Stimulated activated memory B cell treated with anti-CD40 and anti-IgM and Interleukin-4, amounts not matched to agents 10 μg/mL and 1 μg/mL and 100 μg/mL, for 72 hours (primary cell): ENCODE measurements at places on chromosomes 13 and 19.
A peak's percentile ranks its signal among the peaks of the same experiment; 100 is the strongest.

- no peak overlapping the region for H3K27ac ChIP-seq
- no peak overlapping the region for H3K4me3 ChIP-seq
- no peak for ATAC-seq
- H3K4me1 ChIP-seq, result peaks cover 16% of the 10 kb centered on the region
- H3K27me3 ChIP-seq, result peaks cover 10% of the 10 kb centered on the region
These were observed 5.4 kb upstream of the IPO5 start for GRCh38 chr13:97948041-97948440.

- H3K27ac ChIP-seq, result no peak overlapping the region
- no peaks in the 10 kb centered on the region for H3K4me1 ChIP-seq
- no peaks in the 10 kb centered on the region for H3K36me3 ChIP-seq
- ATAC-seq, result no peak
- no peak overlapping the region for H3K4me3 ChIP-seq
These were observed 199.4 kb upstream of the IPO5 start for GRCh38 chr13:97753942-97754670.

DNA sequence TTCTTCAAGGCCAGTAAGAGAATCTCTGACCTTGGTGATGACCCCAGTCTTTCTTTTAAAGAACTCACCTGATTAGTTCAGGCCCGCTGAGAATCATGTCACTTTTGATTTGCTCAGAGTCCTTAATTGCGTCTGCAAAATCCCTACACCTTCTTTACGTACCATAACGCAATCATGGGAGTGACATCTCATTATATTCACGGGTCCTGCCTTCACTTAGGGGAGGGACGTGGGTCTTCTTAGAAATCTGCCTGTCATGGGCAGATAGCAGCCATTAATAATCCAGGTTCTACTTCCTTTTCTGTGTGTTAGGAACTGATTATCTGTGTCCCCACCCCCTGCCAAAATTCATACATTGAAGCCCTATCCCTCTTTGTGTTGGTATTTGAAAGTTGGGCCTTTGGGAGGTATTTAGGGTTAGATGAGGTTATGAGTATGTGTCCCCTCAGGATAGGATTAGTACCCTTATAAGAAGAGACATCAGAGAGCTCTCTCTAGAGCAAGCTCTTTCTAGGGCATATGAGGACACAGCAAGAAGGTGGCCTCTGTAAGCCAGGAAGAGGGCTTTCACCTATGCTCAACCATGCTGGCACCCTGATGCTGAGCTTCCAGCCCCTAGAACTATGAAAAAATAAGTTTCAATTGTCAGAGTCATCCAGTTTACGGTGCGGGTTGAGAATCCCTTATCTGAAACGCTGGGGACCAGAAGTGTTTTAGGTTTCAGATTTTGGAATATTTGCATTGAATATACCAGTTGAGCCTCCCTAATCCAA lies 9.9 kb downstream of the TPP2 start:
- H3K27me3 ChIP-seq, result no peaks in the 10 kb centered on the region
- peaks cover 49% of the 10 kb centered on the region for H3K4me1 ChIP-seq
- H3K36me3 ChIP-seq, result peaks cover 60% of the 10 kb centered on the region
- H3K4me3 ChIP-seq, result no peak overlapping the region
- no peak for ATAC-seq

DNA sequence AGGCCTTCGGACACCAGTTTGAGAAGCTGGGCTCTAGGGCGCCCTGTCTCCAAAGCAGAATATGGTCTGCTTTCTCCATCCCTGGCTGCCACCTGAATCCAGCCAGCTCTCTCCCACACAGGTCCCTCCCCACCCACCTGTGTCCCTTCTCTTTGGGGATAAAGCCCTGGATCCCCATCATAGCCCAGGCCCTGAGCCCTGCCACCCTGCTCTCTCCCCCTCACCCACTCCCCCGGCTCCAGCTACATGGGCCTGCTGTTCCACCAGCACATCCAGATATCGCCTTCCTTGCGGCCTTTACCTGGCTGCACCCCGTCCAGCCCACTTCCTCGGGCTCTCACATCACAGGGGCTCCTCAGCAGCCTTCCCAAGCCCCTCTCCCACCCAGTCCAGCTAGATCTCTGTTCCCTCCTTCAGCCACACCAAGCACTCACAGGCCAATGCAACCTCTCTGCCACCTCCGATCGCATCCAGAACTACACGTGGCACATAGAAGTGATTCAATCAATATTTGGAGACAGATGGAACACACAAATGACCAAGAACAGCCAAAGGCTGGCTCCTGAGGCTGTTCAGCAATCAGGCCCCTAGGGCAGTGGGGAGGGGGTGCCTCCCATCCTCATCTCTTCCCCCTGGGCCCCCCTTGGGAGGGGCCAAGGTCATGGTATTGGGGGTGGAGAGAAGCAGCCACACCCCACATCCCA lies 7.6 kb downstream of the AKT2 start:
- H3K27ac ChIP-seq, result peak overlapping the region; percentile 36
- H3K4me1 ChIP-seq, result peaks cover 80% of the 10 kb centered on the region
- H3K4me3 ChIP-seq, result no peak overlapping the region
- no peak for ATAC-seq
- H3K27me3 ChIP-seq, result no peaks in the 10 kb centered on the region

GRCh38 chr13:76439546-76439945 lies 446.7 kb downstream of the KCTD12 start:
- no peaks in the 10 kb centered on the region for H3K36me3 ChIP-seq
- ATAC-seq, result no peak

DNA sequence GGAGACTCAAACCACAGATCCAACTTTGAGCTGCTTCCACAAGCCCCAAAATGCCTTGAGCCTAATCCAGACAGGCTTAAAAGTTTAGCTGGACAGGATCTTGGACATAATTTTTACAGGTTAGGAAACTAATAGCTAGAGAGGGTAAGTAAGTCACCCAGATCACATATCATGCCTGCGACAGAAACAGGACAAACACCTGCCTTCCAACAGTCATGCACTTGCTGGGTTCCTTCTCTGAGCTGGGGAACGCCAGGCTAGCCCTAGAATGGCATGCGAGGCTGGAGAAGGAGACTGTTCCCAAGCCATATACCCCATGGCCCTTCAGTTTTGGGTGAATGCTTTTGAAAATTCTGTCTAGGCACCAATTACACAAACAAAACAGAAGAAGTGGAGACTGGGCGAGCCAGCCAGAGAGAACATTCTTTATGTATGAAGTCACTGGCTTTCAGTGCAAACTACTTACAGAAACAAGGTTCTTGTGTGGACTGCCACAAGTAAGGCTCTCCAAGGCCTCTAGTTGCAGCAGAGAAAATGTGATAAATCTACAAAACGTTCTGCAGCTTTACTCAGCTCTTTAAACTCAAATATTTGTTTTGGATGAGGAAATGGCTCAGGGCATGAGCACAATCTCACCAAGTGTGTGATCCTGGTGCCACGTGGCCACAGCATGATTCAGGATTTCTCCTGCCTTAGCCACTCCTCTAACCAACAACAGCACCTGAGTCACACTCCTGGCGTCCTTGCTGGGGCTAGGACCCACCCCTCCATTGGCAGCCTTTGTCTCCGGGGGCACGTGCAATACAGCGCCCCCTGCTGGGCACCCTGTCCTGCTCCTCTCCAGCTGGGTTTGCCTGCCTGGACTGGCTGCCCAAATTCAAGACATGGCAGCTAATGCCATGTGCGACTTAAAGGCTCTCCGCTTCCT lies 73.4 kb upstream of the UBL3 start:
- H3K4me3 ChIP-seq, result no peak overlapping the region
- H3K27ac ChIP-seq, result no peak overlapping the region
- H3K27me3 ChIP-seq, result peaks cover 32% of the 10 kb centered on the region
- no peak for ATAC-seq
- peaks cover 6% of the 10 kb centered on the region for H3K4me1 ChIP-seq

- H3K4me3 ChIP-seq, result peak within 1 kb of the TSS; percentile 95
- H3K36me3 ChIP-seq, result peaks cover 58% of the 10 kb centered on the region
- H3K27ac ChIP-seq, result peak within 1 kb of the TSS; percentile 98
- H3K4me1 ChIP-seq, result peaks cover 27% of the 10 kb centered on the region
- ATAC-seq, result peak; percentile 97
- H3K27me3 ChIP-seq, result no peaks in the 10 kb centered on the region
These were observed at the start of gene ZNF274 for GRCh38 chr19:58182989-58183816. ZNF274 (plus strand) TSS chr19:58183061; CDS start chr19:58183966, 905 bp downstream.

DNA sequence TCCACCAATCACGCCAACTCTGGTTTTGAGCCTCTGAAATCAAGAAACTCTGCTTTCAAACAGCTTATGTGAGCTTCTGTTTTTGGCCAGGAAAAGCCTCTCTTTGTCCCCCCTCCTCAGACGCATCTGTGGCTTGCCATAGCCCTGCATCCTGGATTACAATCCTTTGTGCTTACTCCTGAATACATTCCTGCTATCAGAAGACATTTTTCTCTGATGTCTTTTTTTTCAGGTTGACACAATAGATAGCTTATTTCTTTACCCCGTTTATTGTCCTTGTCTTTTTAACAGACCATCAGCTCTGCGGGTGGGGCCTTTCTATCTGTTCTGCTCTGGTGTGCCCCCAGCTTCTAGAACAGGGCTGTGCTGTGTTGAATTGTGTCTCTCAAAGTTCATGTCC lies 11.0 kb downstream of the PNMA8B start:
- H3K4me3 ChIP-seq, result no peak overlapping the region
- H3K36me3 ChIP-seq, result no peaks in the 10 kb centered on the region
- peaks cover 61% of the 10 kb centered on the region for H3K27me3 ChIP-seq
- ATAC-seq, result no peak

GRCh38 chr19:53910170-53910518 lies 1.1 kb downstream of the CACNG7 start:
- no peak overlapping the region for H3K4me3 ChIP-seq
- ATAC-seq, result no peak
- H3K36me3 ChIP-seq, result peaks cover 12% of the 10 kb centered on the region
- H3K4me1 ChIP-seq, result peaks cover 21% of the 10 kb centered on the region

DNA sequence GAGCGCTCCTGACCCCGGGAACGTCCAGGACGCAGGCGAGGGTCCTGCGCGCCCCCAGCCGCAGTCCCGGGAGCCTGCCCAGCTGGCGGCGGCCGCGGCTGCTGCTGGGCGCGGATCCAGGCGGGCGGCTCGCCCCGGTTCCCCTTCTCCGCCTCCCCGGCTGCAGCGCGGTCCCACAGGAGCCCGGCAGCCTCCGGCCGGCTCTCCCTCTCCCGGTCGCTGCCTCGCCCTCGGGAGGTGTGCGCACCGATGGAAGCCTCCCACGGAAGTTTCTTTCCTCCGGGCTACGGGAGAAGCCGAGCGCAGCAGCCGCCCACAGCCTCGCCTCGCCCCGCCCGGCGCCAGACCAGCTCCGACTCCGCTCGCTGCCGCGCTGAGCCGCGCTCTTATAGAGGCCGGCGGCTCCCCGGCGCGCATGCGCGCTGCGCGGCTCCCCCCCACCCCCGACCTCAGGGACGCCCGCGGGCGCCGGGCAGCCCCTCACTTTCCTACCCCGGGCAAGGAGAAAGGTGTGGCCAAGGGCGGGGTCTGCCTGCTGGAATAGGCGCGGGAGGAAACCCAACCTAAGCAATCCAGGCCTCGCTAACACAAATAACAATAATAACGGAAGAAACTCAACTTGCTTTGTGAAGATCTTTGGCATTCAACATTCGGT lies at the start of gene SHISA2:
SHISA2 (minus strand) TSS at position 360 of the 655 bp plus-strand sequence. CDS start 1,041 bp downstream, outside the sequence.
- peaks cover 49% of the 10 kb centered on the region for H3K27me3 ChIP-seq
- peak; percentile 45 for ATAC-seq

GRCh38 chr13:21130116-21130515 lies 46.2 kb downstream of the SKA3 start:
- H3K27ac ChIP-seq, result no peak overlapping the region
- H3K4me1 ChIP-seq, result no peaks in the 10 kb centered on the region
- no peaks in the 10 kb centered on the region for H3K36me3 ChIP-seq
- ATAC-seq, result no peak
- H3K27me3 ChIP-seq, result peaks cover 25% of the 10 kb centered on the region

DNA sequence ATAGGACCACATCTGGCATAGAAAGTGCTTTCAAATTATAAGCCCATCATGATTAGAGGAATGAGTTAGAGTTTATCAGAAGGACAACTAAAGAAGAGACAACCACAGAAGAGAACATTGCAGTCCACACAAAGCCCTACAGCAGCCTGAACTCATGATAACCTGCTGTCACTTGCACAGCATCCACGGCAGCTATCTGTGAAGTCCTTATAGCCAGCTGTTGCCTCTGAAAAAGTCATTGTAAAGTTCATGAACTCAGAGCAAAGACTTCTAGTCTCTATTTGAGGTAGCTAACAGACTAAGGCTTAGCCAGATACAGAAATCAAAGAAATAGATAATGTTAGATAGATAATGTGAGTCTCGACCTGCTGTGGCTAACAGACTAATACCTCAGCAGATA lies 450.0 kb downstream of the KLF5 start:
- no peak overlapping the region for H3K4me3 ChIP-seq
- ATAC-seq, result no peak
- H3K27me3 ChIP-seq, result no peaks in the 10 kb centered on the region
- no peaks in the 10 kb centered on the region for H3K4me1 ChIP-seq
- no peak overlapping the region for H3K27ac ChIP-seq

GRCh38 chr13:25677956-25678355 lies 306.2 kb downstream of the ATP8A2 start:
- no peaks in the 10 kb centered on the region for H3K36me3 ChIP-seq
- H3K4me1 ChIP-seq, result no peaks in the 10 kb centered on the region
- H3K4me3 ChIP-seq, result no peak overlapping the region
- H3K27ac ChIP-seq, result no peak overlapping the region
- no peak for ATAC-seq
